Progenitor cell of endocrine pancreas (in vitro differentiated cells): ENCODE measurements at places on chromosomes 16 and 17. TPM values are rescaled to one million over a fixed set of nuclear protein-coding genes. Genes with fewer than 3 reads are reported as not detected.

Gene UNC13D
- total RNA-seq = 2.7 and 3.1 TPM in 2 replicates

Gene ADGRG3
- total RNA-seq = not detected in 2 replicates

Gene SCARF1
- total RNA-seq = 0.43 and 0.69 TPM in 2 replicates

Gene LRRC75A
- 8.5 and 9.7 TPM in 2 replicates for total RNA-seq

DNA sequence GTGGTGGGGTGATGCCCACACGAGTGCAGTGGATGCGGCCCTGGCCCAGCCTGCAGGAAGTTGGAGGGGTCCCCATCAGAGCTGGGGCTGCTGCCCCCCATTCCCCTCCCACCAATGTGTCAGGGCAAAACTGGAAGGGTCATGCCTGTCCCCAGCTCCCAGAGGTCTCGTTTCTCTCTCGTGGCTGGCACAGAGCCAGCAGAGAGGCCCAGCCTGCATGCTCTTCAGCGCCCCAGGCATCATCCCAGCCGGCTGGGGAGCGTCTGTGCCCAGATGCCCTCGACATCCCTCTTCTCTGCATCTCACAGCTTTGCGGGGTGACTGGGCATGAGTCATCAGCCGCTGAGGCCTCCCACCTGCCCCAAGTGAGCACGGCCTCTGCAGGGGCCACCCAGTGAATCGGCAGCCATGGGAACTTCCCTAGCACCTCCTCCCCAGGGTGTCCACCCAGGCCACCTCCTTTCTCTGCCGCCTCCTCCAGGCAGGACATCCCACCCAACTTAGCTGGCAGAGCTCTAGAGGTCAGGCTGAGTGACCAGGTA is 9.8 kb upstream of the CSNK1D start:
- no peaks in the 10 kb centered on the region for H3K36me3 ChIP-seq
- H3K4me3 ChIP-seq = no peak overlapping the region
- peaks cover 9% of the 10 kb centered on the region for H3K4me1 ChIP-seq
- peaks cover 15% of the 10 kb centered on the region for H3K27me3 ChIP-seq
- no peak overlapping the region for H3K27ac ChIP-seq
- no peak for DNase-seq

GRCh38 chr17:79931817-79932309 is 92.6 kb upstream of the CBX4 start:
- no peaks in the 10 kb centered on the region for H3K27me3 ChIP-seq
- H3K36me3 ChIP-seq = no peaks in the 10 kb centered on the region
- peak overlapping the region; percentile 45 for H3K27ac ChIP-seq
- DNase-seq = no peak

DNA sequence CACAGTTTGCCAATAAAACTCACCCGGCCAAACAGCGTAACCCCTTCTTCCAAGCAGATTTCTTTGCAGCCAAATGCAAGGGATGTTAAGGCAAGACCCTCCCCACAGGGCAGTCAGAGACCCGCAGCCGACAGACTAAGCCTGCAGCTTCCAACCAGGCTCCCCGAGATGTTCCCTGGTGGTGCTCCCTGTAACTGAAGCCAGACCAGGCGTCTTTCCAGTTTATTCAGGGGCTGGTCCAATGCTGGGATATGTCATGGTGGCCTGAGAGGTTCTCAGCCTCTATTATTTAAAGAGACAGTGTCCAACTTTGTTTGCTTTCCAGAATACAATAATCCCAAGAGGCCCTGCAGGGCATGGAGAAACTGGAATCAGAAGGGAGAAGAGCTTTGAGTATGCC is at the start of gene PMP22:
PMP22 (minus strand) TSS at position 196 of the 400 bp plus-strand sequence. CDS start 4,599 bp downstream, outside the sequence.
- no peak within 1 kb of the TSS for H3K4me3 ChIP-seq
- H3K36me3 ChIP-seq = no peaks in the 10 kb centered on the region
- peaks cover 12% of the 10 kb centered on the region for H3K4me1 ChIP-seq
- DNase-seq = no peak
- H3K27me3 ChIP-seq = peaks cover 94% of the 10 kb centered on the region

DNA sequence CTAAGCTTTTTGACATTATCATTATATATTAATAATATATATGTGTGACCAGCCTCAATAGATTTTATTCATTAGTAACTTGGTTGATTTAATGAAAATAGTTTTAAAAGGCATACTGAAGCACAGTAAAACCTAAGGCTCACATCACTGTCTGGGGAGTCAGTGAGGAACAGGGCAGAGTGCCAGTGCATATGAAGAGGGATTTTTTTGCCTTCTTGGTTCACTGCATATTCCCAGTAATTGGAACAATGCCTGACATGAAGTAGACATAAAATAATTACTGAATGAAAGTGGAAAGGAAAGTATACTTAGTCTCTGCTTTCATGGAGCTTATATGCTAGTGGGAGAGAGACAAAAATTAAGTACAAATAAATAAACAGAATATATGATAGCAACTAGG is 81.1 kb downstream of the FTO start:
- no peak for DNase-seq
- H3K36me3 ChIP-seq = peaks cover 5% of the 10 kb centered on the region
- no peaks in the 10 kb centered on the region for H3K27me3 ChIP-seq
- peaks cover 3% of the 10 kb centered on the region for H3K4me1 ChIP-seq

DNA sequence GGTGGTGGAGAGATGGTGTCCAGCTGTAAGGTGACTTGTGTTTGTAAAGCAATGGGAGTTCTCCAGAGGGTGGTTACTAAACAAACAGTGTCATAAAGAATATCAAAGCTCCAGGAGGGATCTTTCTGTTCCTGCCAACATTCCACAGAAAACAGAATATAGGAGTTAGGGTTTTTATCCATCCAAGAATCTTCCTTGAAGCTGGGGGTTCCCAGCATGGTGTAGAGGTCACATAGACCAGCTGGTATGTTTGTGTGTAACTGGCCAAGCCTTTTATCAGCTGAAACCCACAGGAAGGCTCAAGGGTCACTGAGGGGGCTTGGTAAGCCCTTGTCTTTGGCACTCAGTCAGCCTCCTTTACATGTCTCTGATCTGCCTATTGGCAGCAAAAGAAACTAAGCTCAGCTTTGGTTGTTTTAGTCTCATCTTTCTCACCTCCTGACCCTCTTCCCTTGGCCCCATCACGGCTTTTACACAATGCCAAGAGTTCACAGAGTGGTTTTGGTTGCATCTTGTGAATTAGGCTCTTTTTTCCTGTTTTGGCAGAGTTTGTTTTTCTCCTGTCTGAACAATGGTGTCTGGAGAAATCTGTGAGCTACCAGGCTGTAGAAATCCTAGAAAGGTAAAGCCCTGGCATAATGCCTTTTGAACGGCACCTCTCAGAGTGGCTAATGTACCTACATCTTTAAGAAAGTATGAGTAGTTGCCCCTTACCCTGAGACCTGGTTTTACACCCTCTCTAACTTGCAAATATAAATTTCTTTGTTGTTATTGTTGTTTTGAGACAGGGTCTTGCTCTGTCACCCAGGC is 4.6 kb downstream of the CNTD1 start:
- H3K4me1 ChIP-seq = peaks cover 22% of the 10 kb centered on the region
- DNase-seq = no peak
- no peaks in the 10 kb centered on the region for H3K27me3 ChIP-seq
- peak overlapping the region; percentile 57 for H3K27ac ChIP-seq
- H3K36me3 ChIP-seq = peaks cover 2% of the 10 kb centered on the region

- no peak overlapping the region for H3K4me3 ChIP-seq
- H3K27ac ChIP-seq = no peak overlapping the region
- H3K36me3 ChIP-seq = no peaks in the 10 kb centered on the region
- H3K27me3 ChIP-seq = no peaks in the 10 kb centered on the region
- no peak for DNase-seq
These were observed 60.5 kb upstream of the PLCG2 start for GRCh38 chr16:81718637-81719036.

GRCh38 chr17:28033972-28034714 is 8.3 kb upstream of the NLK start:
- H3K4me3 ChIP-seq = no peak overlapping the region
- no peaks in the 10 kb centered on the region for H3K36me3 ChIP-seq
- DNase-seq = no peak

- H3K4me1 ChIP-seq = peaks cover 13% of the 10 kb centered on the region
- H3K4me3 ChIP-seq = peak overlapping the region; percentile 92
- peak; percentile 39 for DNase-seq
- peaks cover 4% of the 10 kb centered on the region for H3K36me3 ChIP-seq
- H3K27me3 ChIP-seq = no peaks in the 10 kb centered on the region
These were observed 412 bp downstream of the EPN2 start for GRCh38 chr17:19237389-19238166.

DNA sequence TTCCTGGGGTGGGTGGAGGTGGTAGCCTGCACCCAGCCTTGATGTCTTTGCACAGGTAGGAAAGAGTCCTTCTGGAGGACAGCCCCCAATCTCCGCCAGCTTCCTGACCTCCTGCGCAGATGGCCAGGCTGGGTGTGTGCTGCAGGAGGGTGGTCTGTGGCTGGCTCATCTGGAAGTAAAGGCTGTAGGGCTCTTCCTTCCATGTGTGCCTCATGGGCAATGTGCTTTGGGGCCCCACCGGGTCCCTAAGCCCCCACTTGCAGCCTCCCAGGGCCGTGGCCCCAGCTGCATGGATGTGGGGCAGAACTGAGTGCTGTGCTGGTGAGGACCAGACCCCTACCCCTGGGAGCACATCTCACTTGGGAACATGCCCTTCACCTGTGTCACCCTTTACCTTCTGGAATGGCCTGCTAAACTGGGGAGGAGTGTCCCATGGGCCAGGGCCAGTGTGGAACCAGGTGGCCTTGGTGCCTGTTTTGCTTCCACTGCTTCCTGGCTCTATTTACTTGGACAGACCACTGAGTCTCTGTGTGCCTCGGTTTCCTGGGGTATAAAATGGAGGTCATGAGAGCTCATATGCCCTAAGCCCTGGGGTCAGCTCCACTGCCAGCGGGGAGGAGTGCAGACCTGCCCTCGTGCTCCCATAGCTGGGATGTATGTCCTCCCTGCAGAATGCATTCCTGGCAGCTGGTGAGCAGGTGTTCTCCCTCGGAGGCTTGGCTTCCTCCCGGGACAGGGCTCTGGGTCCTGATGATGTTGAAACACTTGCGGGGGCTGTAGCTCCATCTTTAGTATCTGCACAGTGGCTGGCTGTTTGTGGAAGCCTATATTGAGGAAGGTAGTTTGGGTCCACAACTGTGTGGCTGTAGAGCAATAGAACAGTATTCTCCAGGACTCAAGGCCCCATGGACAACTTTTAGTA is 18.0 kb downstream of the MPRIP start:
- H3K36me3 ChIP-seq = no peaks in the 10 kb centered on the region
- H3K4me1 ChIP-seq = peaks cover 2% of the 10 kb centered on the region
- no peaks in the 10 kb centered on the region for H3K27me3 ChIP-seq
- H3K27ac ChIP-seq = no peak overlapping the region
- DNase-seq = no peak
